ENCODE measurements at places on chromosomes 11 and 22. TPM values are rescaled to one million over a fixed set of nuclear protein-coding genes. Genes with fewer than 3 reads are reported as not detected.

DNA sequence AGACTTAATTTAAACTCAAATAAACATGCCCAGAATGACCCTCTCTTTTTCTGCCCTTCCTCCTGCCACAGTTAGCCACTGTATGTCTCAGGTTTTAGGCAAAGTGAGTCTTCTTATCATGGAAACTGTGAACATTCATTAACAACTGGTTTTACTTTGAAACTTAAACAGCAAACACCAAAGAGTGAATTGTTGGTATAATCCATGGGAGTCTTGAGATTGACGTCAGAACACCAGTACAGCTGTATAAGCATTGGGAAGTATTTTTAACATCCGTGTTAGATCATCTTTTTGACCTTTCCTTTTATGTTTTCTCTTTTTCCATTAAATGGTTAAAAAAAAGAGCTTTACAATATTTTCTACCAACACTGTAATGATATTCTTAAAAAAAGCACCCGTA lies 38.9 kb downstream of the ARHGEF12 start:
- no peak overlapping the region for H3K27ac ChIP-seq
- peaks cover 23% of the 10 kb centered on the region for H3K27me3 ChIP-seq
- no peaks in the 10 kb centered on the region for H3K36me3 ChIP-seq
- H3K4me1 ChIP-seq = no peaks in the 10 kb centered on the region
- no peak for DNase-seq

DNA sequence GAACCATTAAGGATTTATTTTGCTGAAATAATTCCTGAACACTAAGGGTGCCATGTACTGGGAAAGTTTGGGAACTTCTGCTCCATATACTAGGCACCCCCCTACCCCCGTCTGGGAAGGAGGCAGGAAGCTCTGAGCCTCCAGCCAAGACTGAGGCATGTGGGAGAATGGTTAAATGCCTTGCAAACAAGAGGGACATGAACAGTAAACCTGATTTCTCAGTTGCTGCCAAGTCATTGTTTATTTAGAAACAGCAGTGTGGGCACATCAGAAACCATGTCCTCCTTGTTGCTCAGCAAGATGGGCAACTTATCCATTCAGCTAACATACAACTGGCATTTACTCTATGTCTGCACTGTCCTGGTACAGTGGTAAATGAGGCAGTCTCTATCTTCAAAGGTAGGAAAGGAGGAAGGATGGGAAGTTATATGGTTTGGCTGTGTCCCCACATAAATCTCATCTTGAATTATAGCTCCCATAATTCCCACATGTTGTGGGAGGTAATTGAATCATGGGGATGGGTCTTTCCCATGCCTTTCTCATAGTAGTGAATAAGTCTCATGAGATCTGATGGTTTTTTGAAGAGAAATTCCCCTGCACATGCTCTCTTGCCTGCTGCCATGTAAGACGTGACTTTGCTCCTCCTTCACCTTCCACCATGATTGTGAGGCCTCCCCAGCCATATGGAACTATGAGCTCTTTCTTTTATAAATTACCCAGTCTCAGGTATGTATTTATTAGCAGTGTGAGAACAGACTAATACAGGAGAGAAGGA lies 459.1 kb downstream of the MIAT start:
- H3K36me3 ChIP-seq = no peaks in the 10 kb centered on the region
- no peak for DNase-seq
- H3K27me3 ChIP-seq = no peaks in the 10 kb centered on the region
- H3K27ac ChIP-seq = no peak overlapping the region
- no peaks in the 10 kb centered on the region for H3K4me1 ChIP-seq
- no peak overlapping the region for H3K4me3 ChIP-seq

Gene MAPK8IP2
- 0.37 TPM for total RNA-seq

DNA sequence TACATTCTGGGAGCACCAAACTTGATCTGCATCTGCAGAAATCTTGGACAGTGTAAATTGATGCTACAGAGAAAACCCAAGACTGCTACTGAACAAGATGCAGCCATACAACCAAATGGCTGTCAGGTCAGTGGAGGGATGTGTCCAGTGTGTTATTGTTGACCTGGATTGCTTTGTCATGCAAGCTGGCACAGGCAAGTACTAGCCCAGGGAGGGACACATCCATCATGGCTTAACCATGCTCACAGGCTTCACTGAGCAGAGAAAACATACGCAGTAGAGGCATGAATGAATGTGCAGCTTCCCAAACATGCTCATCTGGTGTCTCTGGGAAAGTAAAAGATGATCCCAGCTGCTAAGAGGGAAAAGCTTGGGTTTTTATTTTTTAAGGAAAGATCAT lies 93.6 kb downstream of the MTNR1B start:
- DNase-seq = no peak
- H3K4me3 ChIP-seq = no peak overlapping the region

DNA sequence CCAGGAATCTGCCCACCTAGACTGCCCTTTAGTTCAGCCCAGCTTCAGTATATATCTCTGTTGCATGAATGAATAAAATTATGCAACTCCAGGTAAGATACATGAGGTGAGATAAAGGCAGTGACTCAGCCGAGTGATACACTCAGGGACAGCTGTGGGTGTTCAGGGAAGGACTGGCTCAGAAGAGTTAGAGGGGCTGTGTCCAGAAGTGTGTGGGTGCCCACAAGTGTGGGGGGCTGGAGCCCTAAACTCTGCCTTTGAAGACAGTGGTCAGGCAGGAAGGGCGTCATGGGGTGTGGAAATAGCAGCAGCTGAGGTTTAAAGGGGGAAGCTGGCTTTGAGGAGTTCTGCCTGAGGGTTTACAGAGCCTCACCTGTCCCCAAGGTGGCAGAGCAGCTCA lies 8.3 kb downstream of the FTH1 start:
- no peak overlapping the region for H3K27ac ChIP-seq
- H3K4me1 ChIP-seq = peaks cover 20% of the 10 kb centered on the region
- peaks cover 24% of the 10 kb centered on the region for H3K27me3 ChIP-seq
- H3K4me3 ChIP-seq = no peak overlapping the region
- H3K36me3 ChIP-seq = peaks cover 13% of the 10 kb centered on the region

Gene KRTAP5-7
- not detected for total RNA-seq

GRCh38 chr11:19988598-19988997 lies 171.7 kb downstream of the DBX1 start:
- no peaks in the 10 kb centered on the region for H3K4me1 ChIP-seq
- no peaks in the 10 kb centered on the region for H3K27me3 ChIP-seq
- no peak overlapping the region for H3K4me3 ChIP-seq
- DNase-seq = no peak

DNA sequence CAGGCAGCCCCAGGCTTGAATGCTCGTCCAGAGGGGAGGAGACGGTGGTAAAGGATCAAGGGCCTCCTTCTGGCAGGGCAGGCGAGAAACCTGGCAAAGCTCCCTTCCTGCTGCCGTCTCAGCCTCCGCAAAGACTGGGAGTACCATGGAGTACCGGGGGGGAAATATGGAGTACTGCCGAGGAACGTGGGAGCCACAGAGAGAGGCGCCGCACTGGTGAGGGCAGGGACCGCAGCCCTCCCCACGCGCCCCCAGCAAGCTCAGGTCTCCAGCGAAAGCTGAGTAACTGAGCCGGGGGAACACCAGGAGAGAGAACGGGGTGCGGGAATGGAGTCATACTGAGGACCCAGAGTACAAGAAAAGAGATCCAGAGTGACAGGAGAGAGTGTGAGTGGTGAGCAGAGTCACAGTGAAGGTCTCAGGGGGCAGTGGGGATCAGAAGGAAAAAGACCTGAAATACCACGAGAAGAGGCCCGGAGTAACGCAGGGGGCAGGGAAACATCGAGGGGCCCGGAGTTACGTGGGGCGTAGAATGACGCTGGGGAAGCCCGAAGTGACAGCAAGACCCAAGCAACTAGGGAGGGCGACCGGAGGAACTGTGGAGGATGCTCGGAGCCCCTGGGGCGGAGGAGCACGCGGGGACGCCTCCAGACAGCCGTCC lies 740 bp downstream of the EML3 start:
- H3K4me1 ChIP-seq = peaks cover 55% of the 10 kb centered on the region
- peak overlapping the region; percentile 96 for H3K4me3 ChIP-seq
- DNase-seq = no peak
- no peaks in the 10 kb centered on the region for H3K27me3 ChIP-seq

- H3K27me3 ChIP-seq = no peaks in the 10 kb centered on the region
- H3K4me1 ChIP-seq = peaks cover 92% of the 10 kb centered on the region
- no peak overlapping the region for H3K27ac ChIP-seq
- DNase-seq = no peak
These were observed 33.4 kb downstream of the TMEM123 start for GRCh38 chr11:102419181-102419580.

DNA sequence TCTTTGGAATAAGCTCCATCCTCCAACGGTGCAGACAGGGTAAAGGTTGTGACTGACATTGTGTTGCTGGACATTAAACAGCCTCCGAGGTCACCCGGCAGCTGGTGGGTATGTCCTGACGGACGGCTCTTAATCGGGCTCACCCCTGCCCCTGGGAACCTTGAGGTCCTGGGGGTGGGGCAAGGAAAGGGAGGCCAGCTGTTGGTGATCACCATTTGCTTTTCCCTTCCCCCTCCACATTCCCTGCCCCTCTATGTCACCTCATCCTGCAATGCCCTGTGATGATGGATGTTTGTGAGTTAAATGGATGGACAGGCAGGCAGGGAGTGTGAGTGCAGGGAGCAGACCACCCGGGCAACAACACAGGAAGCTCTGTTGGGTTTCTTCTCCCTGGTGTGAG lies 26.3 kb downstream of the APLNR start:
- no peak overlapping the region for H3K4me3 ChIP-seq
- H3K4me1 ChIP-seq = no peaks in the 10 kb centered on the region
- H3K27ac ChIP-seq = no peak overlapping the region
- no peak for DNase-seq
- no peaks in the 10 kb centered on the region for H3K36me3 ChIP-seq

Gene TSSK2
- total RNA-seq = not detected

GRCh38 chr11:108483163-108483562 lies 15.0 kb downstream of the POGLUT3 start:
- H3K4me1 ChIP-seq = peaks cover 4% of the 10 kb centered on the region
- no peak overlapping the region for H3K27ac ChIP-seq
- H3K36me3 ChIP-seq = peaks cover 50% of the 10 kb centered on the region
- no peak for DNase-seq
- no peak overlapping the region for H3K4me3 ChIP-seq

GRCh38 chr11:117073539-117073938 lies 24.7 kb downstream of the SIK3 start:
- no peak overlapping the region for H3K4me3 ChIP-seq
- H3K4me1 ChIP-seq = peaks cover 41% of the 10 kb centered on the region
- no peak for DNase-seq
- H3K27me3 ChIP-seq = no peaks in the 10 kb centered on the region
- peaks cover 7% of the 10 kb centered on the region for H3K36me3 ChIP-seq

DNA sequence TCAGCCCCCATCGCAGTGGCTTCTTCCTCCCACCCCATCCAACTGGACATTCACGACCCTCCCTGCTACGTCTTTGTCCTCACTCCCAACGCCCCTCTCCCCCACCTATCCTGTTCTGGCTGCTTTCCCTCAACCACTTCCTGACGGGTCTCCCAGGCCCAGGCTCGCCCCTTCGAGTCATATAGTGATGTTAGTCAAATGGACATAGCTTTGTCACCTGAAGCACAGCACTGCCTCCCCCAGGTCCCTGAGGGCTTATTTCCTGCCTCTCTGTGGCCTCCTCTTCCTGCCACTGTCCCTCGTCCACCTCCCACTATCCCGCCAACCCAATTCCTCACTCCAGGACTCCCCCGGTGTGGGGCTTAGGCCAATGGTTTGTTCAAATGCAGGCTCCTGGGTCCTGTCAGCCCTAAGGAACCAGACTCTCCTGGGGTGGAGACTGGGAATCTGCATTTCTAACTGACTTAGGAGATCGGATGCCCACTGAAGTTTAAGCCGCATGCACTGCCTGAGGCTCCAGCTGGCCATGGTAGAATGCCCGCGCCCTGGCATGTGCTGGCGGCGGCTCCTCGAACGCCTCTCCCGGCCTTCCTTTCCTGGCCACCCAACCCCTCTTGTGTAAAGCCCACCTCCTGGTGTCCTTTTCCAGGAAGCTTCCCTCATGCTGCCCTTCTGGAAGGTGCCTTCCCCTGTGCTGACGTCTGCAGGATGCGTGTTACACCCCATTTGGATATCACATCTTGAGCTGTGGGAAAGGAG lies 18.3 kb downstream of the SUN2 start:
- peaks cover 83% of the 10 kb centered on the region for H3K36me3 ChIP-seq
- no peak for DNase-seq
- H3K27me3 ChIP-seq = no peaks in the 10 kb centered on the region

- DNase-seq = no peak
- H3K27me3 ChIP-seq = no peaks in the 10 kb centered on the region
- H3K4me1 ChIP-seq = no peaks in the 10 kb centered on the region
- H3K36me3 ChIP-seq = no peaks in the 10 kb centered on the region
- no peak overlapping the region for H3K4me3 ChIP-seq
These were observed 72.8 kb upstream of the CSNK2A3 start for GRCh38 chr11:11425806-11426205.

Gene OR2AG1
- not detected for total RNA-seq

Gene CHRM1
- total RNA-seq = not detected

- peaks cover 14% of the 10 kb centered on the region for H3K4me1 ChIP-seq
- no peaks in the 10 kb centered on the region for H3K36me3 ChIP-seq
- no peak for DNase-seq
- H3K27me3 ChIP-seq = peaks cover 83% of the 10 kb centered on the region
- no peak overlapping the region for H3K27ac ChIP-seq
- H3K4me3 ChIP-seq = no peak overlapping the region
These were observed 1.4 kb upstream of the ROBO3 start for GRCh38 chr11:124863826-124864165.

DNA sequence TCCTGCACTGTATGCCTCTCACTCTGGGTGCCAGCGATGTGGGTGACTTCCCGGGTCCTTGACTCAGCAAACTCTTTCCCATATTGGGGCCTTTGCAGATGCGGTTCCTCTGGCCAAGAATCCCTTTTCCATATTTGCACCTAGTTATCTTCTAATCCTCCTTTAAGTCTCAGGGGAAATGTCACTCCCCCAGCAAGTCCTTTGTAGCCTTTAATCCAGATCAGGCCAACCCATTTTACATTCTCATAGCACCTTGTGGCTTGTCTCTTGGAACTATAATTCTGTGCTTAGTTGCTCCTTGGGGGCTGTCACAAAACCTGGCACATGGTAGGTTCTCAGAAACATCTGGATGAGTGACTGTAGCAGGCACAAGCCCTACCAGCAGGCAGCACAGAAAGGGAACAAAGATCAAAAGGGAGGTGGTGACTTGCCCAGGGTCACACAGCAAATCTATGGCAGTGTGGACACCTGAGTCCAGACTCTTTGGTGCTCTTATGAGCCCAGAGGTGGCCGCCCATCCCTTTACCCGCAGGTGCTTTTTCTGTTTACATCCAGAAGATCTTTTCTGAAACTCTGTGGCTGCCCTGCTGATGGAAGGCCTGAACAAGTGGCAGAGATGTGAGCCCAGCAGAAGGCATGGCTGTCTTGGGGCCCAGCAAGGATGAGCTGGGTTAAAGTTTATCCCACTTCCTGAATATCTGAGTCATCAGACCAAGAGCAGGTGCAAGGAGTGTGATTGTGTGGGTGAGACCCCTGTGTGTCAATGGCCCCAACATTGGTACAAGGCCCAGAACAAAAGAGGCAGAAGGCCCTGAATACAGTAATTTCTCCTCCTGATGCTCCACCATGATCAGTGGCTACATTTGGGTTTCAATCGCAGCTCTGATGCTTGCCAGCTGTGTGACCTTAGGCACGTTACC lies 78.6 kb upstream of the GRK3 start:
- H3K27me3 ChIP-seq = no peaks in the 10 kb centered on the region
- H3K4me3 ChIP-seq = no peak overlapping the region
- peak overlapping the region; percentile 4 for H3K27ac ChIP-seq
- peaks cover 8% of the 10 kb centered on the region for H3K36me3 ChIP-seq

Gene NTM
- not detected for total RNA-seq

- no peak for DNase-seq
- no peak overlapping the region for H3K27ac ChIP-seq
- H3K27me3 ChIP-seq = peaks cover 6% of the 10 kb centered on the region
- peaks cover 17% of the 10 kb centered on the region for H3K4me1 ChIP-seq
- H3K36me3 ChIP-seq = no peaks in the 10 kb centered on the region
These were observed 669 bp downstream of the ETS1 start for GRCh38 chr11:128586689-128587088.
